ENCODE measurements at places on chromosomes 7 and 10.
A peak's percentile ranks its signal among the peaks of the same experiment; 100 is the strongest.

DNA sequence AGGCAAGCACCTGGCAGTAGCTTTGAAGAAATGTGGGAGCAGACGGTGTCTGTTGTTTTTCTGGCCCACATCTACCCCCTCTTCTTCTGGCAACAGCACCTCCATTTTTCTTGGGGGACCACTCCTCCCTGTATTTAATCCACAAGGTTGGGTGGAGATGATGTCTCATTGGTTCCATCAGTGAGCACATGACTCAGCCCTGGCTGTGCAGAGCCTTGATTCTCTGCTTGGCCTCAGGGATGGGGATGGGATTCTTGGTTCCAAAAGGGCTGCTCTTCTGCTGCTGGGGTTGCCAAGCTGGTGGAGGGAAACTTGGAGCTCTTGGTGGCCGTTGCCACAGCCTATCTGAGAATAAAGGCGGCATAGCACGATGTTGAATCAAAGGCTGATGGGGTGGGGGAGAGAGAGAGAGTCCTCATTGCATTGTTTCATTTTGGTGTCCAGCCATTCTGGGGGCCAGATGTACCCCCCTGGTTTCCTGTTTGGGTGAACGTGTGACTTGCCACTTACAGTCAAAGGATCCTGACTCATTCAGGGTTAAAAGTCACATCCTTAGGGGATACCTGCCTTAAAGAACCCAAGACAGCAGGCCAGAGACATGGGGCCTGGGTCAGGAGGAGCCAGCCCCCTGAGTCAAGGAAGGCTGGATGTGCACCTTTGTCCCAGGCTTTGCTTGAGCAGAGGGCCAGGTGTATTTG lies 25.9 kb downstream of the GRK5 start:
- no peak for DNase-seq

GRCh38 chr10:13922586-13922985 lies 335.8 kb downstream of the PRPF18 start:
- DNase-seq = peak; percentile 55

DNA sequence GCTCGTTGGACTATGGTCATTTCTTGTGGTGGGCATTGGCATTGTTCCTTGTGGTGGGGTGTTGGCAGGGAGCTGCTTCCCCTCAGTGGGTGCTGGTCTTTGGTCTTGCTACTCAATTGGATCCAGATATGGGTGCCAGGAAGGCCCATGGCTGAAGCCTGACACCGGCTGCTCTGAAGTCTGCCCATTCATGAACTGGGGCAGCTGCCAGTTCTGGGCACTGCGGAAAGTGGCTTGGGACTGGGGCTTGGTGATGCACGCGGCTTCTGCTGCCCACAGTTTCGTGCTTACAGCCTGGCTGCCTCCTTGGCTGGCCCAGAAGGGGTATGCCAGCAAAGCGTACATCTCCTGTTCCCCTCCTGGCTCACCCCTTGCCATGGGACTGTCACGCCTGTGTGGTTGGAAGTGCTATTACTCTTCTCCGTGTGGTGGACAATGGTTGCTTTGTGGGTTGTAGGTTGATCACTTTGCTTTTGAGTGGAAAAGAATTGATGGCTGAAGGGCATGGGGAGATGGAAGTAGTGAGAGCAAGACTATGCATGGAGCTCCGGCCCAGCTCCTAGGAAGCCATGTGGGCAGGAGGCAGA lies 54.7 kb downstream of the ADAMTS14 start:
- DNase-seq = no peak

- DNase-seq = no peak
Measured at GRCh38 chr7:52254396-52255010, 780.9 kb upstream of the POM121L12 start.

DNA sequence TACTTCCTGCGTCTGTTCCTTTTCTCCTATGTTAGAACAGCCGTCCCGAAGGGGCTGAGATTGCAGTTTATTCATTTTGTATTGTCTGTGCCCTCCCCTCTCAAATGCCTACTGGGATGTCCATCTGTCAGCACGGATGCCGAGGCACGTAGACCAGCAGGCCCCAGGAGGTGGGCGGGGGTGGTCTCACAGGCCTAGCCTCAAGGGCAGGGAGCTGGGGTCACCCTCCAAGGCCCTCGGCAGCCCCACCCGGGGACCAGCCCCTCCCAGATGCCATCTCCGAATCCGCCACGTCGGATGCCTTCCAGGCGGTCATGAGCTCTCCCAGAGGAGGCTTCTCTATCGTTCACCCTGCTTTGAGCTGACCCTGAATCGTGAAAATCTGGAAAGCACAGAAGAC lies 59.7 kb downstream of the ELFN1 start:
- DNase-seq = no peak

DNA sequence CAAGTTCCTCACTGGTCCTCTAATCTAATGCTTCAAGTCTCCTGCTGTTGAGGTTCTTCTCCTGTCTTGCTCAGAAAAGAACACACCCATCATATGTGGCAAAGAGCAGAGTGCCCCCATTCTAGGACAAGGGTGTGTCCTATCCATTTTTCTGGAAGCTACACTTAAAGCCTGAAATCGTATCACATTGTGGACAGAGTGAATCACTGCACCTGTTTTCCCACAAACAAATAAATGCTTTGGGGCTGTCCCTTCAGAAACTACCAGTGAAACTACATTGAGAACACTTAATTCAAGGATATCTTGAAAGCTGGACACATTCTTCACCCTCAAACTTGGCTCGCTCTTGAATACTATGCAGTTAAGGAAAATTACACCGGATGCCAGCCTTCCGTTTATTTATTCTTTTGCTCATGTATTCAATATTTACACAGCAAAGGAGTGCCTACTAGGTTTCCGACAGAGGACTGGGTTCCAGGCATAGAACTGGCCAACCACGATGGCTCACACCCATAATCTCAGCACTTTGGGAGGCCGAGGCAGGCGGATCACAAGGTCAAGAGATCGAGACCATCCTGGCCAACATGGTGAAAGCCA lies 473.0 kb downstream of the GALNT17 start:
- no peak for DNase-seq

All from brain (organoid and tissue), 16 donors.